ENCODE measurements at places on chromosomes 11 and 22.
A peak's percentile ranks its signal among the peaks of the same experiment; 100 is the strongest.

DNA sequence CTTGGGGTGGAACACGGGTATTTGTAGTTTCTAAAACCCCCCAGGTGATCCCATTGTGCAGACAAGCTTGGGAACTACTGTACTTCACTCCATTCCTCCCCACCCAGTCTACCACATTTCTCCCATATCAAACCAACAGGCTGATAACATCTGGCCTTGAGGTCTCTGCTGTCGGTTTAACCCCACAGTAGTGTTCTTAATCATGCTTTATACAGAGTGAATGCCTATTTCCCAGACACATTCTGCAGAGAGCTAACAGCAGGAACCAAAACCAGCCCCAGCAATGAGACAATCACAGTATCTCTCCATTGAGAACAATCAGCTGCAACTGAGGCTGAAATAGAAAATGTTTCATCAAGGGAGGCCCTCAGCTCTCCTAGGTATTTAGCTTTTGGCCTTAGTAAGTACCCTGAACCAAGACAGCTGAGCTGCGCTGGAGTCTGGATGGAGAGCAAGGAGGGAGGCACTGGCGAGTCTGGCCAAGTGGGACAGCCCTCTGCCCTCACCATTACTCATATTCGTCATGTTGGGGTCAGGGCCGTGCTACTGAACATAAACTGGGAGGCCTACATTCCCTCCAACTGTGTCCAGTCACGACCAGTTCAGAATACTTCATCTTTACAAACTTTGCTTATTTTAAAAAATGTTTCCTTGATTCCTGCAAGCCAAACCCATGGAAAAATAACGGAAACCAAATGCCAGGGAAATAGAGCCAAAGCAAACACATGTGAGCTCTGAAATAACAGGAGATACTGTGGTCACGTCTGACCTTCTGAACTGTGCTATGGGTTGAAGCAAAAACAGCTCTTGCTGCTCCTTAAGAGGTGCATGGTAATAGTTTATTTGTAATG is 81.0 kb downstream of the CCDC34 start:
- DNase-seq, result no peak

DNA sequence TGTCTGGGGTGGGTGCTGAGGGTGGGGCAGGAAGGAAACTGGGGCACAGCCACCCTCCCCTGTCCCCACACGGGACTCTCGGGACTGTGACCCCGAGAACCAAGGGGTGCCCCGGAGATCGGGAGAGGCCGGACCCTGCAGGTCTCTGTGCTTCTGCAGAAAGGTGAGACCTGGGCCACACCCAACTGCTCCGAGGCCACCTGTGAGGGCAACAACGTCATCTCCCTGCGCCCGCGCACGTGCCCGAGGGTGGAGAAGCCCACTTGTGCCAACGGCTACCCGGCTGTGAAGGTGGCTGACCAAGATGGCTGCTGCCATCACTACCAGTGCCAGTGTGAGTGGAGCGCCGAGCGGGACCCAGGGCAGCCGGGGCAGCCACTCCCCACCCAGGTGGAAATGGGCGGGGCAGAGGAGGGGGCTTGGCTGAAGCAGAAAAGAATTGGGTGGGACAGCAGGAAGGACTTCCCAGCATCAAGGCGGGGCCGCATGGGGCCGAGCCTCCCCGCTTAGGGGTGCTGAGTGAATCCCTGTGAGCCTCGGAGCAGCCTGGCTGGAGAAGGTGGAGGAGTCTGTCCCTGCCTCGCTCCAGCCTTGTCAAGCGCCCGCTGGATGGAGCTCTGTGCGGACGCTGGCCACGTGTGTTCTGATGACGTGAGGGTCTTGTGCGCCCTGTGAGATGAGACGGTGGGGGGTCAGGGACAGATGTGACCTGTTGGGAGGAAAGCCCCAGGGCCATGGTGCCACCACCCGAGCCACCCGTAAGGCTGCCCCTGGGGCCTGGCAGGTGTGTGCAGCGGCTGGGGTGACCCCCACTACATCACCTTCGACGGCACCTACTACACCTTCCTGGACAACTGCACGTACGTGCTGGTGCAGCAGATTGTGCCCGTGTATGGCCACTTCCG is 29.3 kb upstream of the MUC5B start:
- no peak for DNase-seq

DNA sequence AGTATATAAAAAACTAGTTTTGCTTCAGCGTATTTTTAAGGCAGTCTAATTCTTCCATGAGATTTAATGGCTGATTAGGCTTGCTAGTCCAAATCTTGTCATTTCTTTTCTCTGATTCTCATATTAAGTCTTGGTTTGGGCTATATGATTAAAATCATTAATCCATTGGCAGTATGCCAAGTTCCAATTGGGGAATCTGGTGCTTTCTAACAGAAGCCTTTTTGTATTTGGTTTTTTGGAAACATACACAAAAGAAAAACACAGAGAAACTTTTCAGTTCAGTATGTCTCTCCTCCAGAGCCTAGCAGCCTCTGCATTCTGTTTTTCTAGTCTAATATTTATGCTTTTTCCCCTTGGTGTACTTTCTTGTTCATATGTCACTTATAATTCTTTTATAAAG is 37.9 kb downstream of the SWAP70 start:
- no peak for DNase-seq

DNA sequence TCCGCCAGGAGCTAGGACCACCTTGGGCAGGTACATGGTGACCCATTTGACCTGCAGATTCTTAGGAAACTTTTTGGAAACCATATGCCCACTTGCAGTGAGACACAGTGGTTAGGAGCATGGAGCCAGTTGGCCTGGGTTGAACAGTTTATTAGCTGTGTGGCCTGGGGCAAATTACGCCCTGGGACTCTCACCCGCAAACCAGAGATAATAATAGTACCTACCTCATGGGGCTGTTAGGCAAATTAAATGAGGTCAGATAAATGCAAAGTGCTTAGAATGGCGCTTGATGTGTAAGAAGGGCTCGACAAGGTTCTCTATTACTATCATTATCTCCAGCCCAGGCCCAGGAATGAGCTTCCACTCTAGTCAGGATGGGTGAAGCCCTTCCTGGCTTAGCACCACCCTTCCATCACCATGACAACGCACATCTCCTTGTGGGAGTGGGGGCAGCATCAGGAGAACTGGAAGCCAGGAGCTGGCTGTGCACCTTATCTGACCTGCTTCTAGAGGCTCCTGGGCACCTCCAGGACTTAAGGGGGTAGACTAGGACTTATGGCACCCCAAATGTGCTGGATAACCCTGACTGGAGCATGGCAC is 5.1 kb downstream of the SYT12 start:
- no peak for DNase-seq

DNA sequence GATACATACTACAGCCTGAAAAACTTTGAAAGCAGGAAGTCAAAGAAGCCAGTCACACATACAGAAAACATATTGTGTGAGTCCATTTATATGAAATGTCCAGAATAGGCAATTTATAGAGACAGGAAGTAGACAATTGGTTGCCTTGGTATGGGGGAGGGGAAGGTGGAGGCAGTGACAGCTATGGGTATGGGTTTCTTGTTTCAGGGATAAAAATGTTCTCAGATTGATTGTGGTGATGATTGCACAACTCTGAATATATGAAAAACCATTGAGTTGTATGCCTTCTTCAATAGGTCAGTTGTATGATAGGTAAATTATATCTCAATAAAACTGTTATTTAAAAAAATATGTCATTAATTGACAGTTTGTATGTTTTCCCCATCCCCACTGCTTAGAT is 137.6 kb downstream of the SNX19 start:
- no peak for DNase-seq

GRCh38 chr11:14578541-14578956 is 58.4 kb upstream of the PSMA1 start:
- DNase-seq, result no peak

DNA sequence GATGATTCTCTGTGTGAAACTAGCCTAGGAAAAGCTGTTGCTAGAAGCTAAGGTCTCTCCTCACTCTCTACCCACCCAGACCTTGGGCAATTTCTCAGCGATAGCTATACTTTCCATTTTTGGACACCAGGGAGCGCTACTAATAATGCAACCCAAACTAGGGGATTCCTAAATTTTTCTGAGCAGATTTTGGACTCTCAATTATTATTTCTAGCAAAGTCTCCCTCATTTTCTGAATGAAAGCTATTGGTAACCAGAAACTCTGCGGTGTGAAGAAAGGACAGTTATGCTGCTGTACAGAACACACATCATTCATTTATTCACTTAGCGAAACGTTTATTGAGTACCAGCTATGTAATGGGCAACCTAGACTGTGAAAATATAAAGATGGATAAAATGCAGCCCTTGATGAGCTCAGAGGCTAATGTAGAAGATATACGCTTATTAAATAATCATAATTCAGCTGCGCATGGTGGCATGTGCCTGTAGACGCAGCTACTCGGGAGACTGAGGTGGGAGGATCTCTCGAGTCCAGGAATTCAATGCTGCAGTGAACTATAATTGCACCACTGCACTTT is 6.1 kb upstream of the STIM1 start:
- no peak for DNase-seq

DNA sequence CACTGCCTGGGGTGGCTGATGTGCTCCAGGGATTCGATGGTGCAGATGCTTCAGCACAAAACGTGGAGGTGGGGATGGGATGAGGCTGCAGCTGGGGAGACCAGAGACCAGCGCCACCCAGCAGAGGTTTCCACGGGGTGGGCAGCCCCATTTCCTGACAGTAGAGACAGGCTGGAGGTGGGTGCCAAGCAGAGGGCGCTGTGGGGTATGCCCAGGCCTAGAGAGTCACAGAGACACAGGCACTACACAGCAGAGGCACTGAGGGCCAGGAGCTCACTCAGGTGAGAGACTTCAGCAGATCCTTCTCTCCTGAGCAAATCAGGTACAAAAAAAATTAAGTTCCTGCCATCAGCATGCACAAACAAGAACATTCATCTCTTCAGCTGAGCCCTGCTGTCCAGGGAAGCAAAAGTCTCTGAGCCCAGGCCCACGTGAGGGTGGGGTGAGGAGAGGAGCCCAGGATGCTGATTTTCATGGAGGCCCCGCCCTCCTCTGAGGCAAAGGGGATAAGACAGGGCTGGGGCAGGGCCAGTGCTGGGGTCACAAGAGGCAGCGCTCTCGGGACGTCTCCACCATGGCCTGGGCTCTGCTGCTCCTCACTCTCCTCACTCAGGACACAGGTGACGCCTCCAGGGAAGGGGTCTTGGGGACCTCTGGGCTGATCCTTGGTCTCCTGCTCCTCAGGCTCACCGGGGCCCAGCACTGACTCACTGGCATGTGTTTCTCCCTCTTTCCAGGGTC is 53.1 kb downstream of the GGTLC2 start:
- DNase-seq, result no peak

DNA sequence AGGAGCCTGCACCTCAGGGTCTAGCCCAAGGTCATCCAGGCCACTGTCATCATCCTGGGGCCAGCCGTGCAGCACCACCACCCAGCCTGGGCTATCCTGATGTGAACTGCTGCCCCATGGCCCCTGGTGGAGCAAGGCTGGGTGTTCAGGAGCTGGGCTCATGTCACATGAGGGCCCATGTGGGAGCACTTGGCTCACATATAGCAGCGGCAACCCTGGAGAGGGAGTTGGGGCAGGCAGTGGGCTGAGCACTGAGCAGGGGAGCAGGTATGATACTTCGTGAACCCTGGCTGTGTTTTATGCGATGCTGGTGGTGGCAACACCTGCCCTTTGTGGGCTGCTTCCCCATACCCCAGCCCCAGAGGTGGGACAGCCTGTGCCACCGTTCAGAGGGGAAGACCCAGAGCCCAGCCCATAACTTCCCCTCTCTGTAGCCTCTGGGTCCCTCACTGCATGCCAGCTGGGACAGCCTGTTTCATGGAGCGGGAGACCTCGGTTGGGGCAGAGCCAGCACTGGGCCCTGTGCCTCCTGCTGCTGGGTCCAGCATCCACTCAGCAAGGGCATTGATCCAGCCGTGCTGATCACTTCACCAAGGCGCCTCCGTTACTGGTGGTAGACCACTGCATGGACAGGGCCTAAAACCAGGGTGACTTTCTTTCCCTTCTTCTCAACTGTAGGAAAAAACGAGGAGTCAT is 62.5 kb upstream of the SUSD2 start:
- DNase-seq, result no peak

- peak; percentile 6 for DNase-seq
Measured at GRCh38 chr22:42473484-42474193, 41.4 kb upstream of the NFAM1 start.

All from NCI-H187 (cell line).